ENCODE measurements at places on chromosomes 4 and X.

DNA sequence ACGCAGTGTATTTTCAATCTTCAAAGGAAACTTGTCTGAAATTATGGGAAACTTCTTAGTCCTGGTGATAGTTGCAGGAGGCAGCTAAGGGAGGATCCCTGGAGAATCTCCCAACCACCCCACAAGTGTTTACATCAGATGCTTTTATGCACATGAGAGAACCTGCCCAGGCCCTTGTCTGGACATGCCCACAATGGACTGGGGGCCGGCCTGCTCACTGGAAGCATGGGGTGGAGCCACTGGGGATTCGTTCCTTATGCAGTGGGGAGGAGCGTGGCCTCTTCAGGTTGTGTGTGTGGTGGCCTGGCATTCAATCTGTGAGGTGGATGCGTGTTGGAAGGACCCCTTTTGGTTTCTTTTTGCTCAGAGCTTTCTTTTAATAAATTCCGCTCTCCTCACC lies 398.7 kb upstream of the PPP1R2C start:
- DNase-seq = no peak

DNA sequence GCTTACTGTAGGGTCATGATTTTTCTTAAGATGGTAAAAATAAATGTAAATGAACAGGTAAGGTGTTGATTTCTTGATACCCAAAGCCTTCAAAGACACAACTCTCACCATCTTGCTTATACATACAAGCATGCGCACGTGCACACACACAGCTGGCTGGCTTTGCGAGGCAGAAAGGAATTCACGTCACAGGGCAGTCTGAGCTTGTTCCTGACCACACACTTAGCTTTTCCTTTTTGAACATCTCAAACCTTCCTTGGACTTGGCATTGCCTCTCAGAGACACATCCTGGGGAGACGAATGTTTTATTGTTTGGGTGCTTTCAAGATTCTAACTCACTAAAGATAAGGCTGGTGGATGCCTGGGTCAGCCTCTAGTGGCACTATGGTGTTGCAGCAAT lies 175.0 kb downstream of the NHS start:
- DNase-seq = no peak

- DNase-seq = no peak
Observed at GRCh38 chrX:100491174-100491573, 81.1 kb upstream of the PCDH19 start.

GRCh38 chr4:168831919-168832762 lies 177.9 kb downstream of the CBR4 start:
- peak; percentile 45 for DNase-seq

GRCh38 chr4:185965426-185966384 lies 103.3 kb upstream of the TLR3 start:
- no peak for DNase-seq

GRCh38 chr4:140284456-140284855 lies 89.0 kb upstream of the SCOC start:
- no peak for DNase-seq

- no peak for DNase-seq
Observed at GRCh38 chrX:150197388-150197787, 165.7 kb upstream of the MAMLD1 start.

DNA sequence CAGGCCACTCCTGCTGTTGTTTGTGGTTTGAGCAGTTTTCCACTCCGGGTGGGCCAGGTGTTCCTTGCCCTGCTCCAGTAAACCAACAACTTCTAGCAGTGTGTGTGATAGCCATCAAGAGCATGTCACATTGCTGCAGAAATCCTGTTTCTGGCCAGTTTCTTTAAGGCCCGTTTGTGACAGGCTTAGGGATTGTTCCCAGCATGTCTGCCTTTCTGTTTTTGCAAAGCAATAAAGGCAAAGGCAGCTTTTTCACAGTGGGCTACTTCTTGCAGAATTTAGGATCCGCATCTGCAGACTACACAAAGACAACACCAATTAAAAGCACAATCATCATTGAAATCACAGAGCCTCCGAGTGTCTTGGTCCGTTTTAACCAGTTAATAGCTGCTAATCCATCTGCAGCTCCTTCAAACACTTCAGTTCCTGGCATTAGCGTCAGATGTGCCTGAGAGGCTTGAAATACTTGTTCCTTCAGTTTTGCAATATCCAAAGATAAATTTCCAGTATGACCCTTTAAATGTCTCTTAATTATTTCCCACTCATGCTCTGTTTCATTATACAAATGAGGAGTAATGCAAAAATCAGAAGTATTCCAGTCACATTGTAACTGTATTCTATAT lies 65.1 kb downstream of the ADAM29 start:
- no peak for DNase-seq

GRCh38 chr4:100170986-100171385 lies 19.3 kb downstream of the DDIT4L start:
- no peak for DNase-seq

DNA sequence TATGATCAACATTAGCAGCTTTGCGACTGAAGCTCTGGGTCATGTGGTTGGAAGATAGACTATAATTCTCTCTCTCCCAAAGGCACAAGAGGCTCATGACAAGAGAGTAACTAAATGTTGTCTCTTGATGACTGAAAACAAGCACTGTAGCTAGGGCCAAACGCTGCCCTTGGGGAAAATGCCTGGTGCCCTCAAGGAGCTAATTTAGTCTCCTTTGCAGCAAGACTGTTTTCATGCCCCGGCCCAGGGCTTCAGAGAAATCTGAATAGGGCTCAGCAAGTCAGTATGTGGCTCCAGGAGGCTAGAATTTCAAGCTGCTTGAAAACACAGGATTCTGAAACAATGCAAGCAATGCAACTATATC lies 411.9 kb downstream of the GPAT3 start:
- DNase-seq = no peak

- no peak for DNase-seq
Observed at GRCh38 chrX:26557691-26558321, 341.8 kb downstream of the MAGEB5 start.

GRCh38 chrX:32408389-32408788 lies 803.0 kb downstream of the DMD start:
- peak; percentile 12 for DNase-seq

Measured in CD4-positive, alpha-beta T cell treated with Interleukin-12 subunit alpha and Interleukin-12 subunit beta, for 1 hour (primary cell).